ENCODE measurements at places on chromosomes 12 and 14.

DNA sequence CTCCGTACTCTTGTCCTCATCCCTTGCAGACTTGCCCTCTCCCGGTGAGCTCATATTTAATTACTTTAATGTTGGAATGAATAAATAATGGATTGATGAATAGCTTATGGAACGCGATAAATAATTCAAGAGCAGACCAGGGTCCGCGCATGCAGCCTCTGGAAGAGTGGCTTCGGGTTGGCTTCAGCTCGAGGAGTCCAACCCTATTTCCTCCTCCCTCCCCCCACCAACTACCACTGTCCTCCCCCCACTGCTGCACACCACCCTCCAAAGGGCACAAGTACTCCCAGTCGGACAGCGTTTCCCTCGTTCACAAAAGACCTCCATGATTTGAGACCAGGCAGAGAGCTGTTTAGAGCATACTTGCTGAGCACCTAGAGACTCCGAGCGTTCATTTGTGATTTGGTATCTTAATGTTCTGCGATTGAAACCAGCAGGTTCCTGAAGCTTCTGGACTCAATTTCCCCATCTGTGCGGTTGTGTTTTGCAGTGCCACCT is 647 bp upstream of the SIX1 start:
- DNase-seq, result peak; percentile 67

DNA sequence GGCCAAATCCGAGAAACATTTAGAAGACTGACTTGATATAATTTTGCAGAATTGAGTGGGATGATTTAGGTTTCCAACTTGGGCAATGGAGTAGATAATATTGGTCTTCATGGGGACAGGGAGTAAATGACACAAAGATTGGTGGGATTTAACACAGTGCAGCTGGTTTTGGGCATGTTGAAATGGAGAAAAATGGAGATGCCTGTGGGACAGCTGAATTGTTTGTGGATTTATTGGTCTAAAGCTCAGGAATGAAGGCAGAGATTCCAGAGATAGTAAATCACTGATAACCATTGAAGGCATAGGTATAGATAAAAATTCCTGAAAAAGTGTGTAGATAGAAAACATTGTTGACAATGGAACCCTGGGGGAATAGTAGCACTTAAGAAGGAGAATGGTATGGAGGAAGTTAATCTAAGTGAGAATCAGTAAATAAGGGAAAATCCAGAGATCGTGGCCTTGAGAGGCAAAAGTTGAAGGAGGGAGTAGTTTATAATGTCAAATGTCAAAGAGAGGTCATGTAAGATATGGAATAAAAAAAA is 120.9 kb upstream of the ATP2B1 start:
- no peak for DNase-seq

DNA sequence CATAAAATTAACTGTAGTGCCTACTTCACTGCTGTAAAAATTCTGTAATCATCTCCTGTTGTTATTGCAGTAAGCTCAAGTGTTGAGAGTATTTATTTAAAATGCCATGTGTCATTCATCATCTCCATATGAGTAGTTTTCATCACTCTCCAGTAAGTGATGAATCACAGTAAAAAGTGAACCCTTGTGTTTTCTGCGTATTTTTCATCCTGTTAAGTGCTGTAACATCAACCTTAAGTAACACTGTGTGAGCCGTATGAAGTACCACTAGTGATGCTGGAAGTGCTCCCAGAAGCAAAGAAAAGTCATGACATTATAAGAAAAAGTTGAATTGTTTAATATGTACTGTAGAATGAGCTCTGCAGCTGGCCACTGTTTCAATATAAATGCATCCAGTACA is 55.4 kb downstream of the SLCO1B3 start:
- DNase-seq, result no peak

- DNase-seq, result peak; percentile 61
These were observed 688.6 kb downstream of the NOVA1 start for GRCh38 chr14:25909045-25909747.

DNA sequence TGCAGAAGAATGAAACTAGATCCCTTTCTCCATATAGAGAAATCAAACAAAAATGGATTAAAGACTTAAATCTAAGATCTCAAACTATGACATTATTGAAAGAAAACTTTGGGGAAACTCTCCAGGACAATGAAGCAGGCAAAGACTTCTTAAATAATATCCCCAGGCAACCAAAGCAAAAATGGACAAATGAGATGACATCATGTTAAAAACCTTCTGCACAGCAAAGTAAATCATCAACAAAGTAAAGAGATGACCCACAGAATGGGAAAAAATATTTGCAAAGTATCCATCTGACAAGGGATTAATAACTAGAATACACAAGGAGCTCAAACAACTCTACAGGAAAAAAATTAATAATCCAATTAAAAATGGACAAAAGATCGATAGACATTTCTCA is 101.0 kb downstream of the RALGAPA1 start:
- DNase-seq, result no peak

DNA sequence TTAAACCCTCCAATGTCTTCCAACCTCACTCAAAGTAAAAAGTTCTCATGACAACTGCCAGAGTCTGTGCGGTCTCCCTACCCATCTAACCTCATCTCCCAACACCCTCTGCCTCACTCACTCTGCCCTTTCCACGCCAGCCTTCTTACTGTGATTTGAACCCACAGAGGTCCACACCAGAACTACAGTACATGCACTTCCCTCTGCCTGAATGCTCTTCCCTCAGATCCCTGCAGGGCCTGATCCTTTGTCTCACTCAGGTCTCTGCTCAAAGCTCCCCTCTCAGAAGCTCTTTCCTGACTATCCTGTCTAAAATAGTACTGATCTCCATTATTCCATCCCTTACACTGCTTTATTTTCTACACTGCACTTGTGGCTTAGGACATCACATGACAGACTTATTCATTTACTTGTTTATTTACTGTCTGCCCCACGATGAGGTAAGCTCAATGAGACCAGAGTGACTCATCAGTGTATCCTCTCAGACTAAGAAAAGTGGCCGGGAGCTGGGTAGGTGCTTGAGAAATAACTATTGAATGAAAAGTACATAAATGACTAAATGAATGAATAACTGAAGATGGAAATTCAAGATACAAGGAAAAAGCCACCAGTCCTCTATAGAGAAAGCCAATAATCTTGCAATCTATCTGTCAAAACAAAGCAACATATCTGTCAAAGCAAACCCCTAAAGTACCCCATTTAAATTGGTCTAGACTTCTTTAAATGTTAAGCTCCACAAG is 17.1 kb downstream of the POMT2 start:
- DNase-seq, result peak; percentile 76

GRCh38 chr14:55583942-55584468 is 4.0 kb downstream of the KTN1 start:
- peak; percentile 58 for DNase-seq

GRCh38 chr12:117867348-117867747 is 101.4 kb downstream of the KSR2 start:
- DNase-seq, result no peak

GRCh38 chr12:124395986-124396385 is 101.1 kb downstream of the RFLNA start:
- peak; percentile 78 for DNase-seq

DNA sequence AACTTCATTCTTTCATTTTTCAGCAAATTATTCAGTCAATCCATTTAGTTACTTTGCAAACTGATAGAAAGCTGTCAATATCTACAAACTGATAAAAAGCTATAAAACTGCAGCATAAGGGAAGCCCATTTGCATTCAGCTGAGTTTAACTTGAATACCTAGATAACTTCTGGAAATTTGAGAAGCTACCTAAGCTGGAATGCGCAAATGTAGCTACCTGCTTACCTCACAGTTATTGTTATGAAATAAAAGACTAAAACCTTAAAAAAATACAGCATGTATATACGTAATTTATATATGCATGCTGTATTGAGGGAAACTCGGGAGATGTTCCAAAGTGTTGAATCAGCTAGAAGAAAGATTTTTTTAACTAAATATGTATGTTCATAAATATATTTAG is 94.4 kb downstream of the SYT1 start:
- DNase-seq, result no peak

DNA sequence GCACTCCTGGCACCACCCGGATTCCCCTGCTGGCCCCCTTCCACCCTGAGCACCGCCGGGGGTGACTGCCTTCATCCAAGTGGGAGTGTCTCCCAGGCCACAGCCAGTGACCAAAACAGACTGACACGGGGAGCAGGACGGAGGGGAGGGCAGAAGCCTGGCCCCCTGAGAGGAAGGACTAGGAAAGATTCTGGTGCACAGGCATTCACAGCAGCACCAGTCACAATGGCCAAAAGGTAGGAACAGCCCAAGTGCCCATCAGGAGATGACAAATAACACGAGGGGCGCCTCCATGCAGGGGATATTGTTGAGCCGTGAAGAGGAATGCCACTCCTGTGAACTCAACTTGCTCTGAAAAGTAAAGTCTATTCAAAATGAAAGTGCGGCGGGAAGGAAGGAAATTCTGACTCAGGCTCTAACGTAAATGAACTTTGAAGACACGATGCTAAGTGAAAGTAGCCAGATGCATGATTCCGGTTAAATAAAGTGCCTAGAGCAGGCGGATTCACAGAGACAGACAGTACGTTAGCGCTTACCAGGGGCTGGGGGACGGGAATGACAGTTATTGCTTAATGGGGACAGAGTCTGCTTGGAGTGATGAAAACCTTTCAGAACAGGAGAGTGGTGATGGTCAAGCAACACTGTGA is 146.1 kb upstream of the NCOR2 start:
- DNase-seq, result no peak

- DNase-seq, result peak; percentile 80
These were observed 343.9 kb upstream of the FLRT2 start for GRCh38 chr14:85186082-85186481.

DNA sequence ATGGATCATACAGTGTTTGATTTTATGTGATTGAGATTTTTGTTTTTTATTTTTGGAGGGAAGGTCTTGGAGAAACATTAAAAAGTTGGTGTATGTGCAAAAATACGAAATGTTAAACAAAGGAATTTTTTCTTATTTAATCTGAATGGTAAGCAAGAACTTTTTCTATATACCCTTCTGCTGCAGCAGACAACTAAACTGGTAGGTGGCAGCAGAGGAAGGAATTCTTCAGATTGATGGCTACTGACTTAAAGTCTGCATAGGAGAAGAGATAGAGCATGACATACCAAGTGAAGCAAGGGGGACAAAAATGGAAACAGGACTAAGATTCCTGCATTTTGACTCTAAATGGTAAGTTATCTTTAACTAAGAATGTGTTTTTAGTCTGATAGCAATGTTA is 42.0 kb upstream of the A2ML1 start:
- peak; percentile 1 for DNase-seq

GRCh38 chr14:105392131-105393090 is 5.9 kb upstream of the TEX22 start:
- DNase-seq, result no peak

DNA sequence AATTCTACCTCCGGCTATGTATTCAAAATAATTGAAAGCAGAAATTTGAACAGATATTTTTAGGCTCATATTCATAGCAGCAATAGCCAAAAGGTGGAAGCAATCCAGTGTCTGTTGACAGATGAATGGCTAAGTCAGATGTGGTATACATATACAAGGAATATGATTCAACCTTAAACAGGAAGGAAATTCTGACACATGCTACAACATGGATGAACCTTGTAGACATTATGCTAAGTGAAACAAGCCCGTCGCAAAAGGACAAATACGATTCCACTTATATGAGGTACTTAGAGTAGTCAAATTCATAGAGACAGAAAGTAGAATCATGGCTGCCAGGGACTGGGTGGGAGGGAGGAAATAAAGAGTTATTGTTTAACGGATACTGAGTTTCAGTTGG is 331.6 kb downstream of the PCNX1 start:
- no peak for DNase-seq

DNA sequence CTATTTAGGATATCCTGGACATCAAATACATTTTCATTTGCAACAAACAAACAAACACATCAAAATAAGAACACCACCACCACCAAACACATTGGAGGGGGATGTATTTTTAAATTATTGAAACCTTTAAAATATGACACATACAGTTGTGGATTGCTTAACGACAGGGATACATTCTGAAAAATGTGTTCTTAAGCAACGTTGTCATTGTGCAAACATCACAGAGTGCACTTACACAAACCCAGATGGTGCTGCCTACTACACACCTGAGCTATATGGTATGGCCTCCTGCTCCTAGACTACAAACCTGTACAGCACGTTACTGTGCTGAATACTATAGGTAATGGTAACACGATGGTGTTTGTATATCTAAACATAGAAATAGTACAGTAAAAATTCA is 19.4 kb downstream of the PYGL start:
- peak; percentile 54 for DNase-seq

- DNase-seq, result no peak
These were observed 6.9 kb downstream of the GPRC5A start for GRCh38 chr12:12898136-12898717.

DNA sequence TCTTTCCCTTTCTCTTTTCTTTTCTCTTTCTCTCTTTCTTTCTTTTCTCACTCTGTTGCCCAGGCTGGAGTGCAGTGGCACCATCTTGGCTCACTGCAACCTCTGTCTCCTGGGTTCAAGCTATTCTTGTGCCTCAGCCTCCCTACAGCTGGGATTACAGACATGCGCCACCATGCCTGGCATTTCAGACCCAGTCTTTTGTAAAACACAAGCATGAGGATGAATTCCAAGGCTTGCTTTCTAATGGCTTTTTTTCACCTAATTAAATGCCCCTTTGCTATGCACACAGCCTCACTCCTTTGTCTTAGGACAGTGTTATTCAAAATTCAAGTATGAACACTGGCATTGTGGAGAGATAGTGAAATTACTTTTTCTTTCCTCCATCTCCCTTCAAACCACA is 6.0 kb upstream of the SLC38A2 start:
- DNase-seq, result no peak

GRCh38 chr12:118553856-118554504 is 177.6 kb downstream of the SUDS3 start:
- no peak for DNase-seq

DNA sequence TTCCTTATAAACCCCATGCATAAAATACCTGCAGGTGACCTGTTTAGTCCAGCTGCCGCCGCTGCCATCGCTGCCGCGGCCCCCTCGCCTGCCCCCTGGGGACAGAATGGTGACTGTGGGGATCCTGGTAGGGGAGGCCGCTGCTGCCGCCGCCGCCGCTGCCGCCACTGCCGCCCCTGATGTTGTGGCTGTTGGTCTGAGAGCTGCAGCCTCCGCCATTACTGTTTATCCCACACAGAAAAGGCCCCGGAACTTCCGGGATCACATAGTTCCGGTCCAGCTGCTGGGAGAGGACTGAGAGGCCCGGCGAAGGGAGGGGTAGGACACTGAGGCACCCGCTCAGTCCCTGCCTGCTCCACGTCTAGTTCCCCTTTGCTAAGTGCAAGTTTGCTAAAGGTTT is 244.9 kb downstream of the C12orf50 start:
- DNase-seq, result no peak

GRCh38 chr14:35506461-35506860 is 27.5 kb upstream of the INSM2 start:
- DNase-seq, result no peak

- peak; percentile 97 for DNase-seq
These were observed 13.7 kb upstream of the VPS37B start for GRCh38 chr12:122909442-122910288.
